Right atrium auricular region (tissue), 2 donors: ENCODE measurements at places on chromosomes 5 and 9. TPM values are rescaled to one million over a fixed set of nuclear protein-coding genes. Genes with fewer than 3 reads are reported as not detected.

Gene FAM221B
- not detected for total RNA-seq

GRCh38 chr9:123914517-123915196 is 15.3 kb downstream of the DENND1A start:
- no peak for DNase-seq

Gene CDKN2B
- 2.5 TPM for total RNA-seq

- no peak for DNase-seq
Observed at GRCh38 chr5:112412346-112412745, 6.7 kb downstream of the EPB41L4A start.

Gene LCN9
- not detected for total RNA-seq

DNA sequence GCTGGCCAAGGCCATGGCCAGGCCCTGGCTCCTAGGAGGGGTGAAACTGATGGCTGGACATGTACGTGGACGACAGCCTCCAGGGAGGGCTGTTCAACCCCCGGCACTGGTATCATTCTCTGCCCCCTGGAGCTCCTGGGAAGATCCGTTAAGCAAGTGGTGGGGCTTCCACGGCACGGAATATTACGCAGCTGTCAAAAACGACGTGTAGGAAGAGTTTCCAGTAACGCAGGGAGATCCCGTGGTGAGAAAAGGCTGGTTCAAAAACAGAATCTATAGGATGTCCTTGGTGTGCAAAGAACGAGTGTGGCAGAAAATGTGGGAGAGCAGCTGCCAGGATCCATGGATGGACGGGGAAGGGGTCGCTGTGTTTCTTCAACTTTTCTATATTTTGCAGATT is 36.3 kb upstream of the TMEM250 start:
- no peak for DNase-seq

Gene PCAT7
- total RNA-seq = not detected

Gene BARHL1
- not detected for total RNA-seq

GRCh38 chr5:96049398-96050272 is 88.0 kb upstream of the ELL2 start:
- DNase-seq = no peak

DNA sequence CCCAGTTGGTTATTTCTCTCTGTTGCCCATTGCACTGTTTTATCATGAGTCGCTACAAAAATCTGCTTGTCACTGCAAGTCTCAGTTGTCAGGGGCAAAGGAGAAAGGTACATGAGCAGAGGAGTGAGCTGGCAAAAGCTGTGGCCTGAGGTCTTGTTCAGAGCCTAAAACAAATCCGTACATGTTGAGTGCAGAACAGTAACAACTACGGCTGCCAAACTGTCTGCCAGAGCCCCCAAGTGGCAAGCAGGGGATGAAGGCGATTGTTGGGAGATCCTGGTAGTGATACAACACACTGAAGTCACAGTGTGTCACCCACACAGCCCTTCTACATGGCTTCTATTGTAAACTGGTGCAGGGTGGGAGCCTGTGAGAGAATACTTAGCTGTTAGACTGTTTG is 50.9 kb downstream of the BRINP1 start:
- DNase-seq = no peak

Gene GDNF
- 0.31 TPM for total RNA-seq

GRCh38 chr5:82360022-82360421 is 81.9 kb upstream of the RPS23 start:
- no peak for DNase-seq

- no peak for DNase-seq
Observed at GRCh38 chr5:10836986-10837385, 76.0 kb upstream of the DAP start.

DNA sequence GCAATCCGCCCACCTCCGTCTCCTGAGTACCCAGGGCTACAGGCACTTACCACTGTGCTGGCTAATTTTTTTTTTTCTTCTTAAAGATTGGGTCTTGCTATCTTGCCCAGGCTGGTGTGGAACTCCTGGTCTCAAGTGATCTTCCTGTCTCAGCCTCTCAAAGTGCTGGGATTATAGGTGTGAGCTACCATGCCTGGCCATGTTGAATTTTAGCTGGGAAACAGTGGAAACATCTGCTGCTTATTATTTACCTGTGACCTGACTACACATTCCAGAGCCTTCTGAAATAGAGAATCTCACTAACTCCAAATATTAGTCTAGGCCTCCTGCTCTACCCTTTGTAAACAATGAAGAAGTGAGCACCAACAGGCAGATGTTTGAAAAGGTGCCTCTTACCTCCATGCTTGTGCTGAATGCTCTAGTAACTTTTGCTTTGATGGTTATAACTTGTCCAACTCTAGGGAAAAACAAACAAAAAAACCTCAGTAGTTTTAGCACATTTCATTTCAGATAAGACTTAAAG is 22.5 kb downstream of the ACOT12 start:
- DNase-seq = no peak

DNA sequence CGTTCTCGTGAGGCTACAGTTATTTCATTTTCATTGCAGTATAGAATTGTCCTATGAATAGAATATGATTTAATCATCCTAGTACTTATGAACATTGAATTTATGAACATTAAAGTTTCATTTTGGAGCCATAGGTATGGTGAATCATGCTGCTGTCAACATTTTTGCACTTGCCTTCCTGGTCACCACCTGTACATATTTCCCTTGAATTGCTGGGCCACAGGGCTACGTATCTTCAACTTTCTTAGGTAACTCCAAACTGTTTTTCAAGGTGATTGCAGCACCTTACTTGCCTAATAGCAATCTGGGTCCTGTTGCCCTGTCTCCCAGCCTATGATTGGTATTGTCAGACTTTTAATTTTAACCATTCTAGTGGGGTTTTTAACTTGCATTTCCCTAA is 6.5 kb upstream of the RNF145 start:
- no peak for DNase-seq

GRCh38 chr9:83471241-83471640 is 67.0 kb downstream of the FRMD3 start:
- no peak for DNase-seq

GRCh38 chr5:42887575-42887974 is 75.9 kb upstream of the SELENOP start:
- no peak for DNase-seq

Gene ZBED3
- 4.3 TPM for total RNA-seq

DNA sequence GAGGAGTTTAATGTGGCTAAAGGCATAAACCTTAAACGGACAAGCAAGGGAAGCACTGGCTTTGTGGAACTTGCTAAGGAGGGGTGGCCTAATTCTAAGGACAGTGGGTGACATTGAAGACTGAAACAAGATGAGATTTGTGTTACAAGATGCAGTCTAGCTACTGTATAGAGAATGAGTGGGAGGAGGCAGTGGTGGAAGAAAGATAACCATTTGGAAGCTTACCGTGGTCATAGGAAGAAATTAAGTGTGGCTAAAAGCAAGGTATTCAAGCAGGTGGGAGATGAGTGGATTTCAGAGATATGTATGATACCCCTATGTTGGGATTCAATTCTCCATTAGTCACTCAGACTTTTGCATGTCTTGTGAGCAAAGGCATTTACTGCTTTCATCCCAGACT is 4.6 kb downstream of the PAM start:
- no peak for DNase-seq

DNA sequence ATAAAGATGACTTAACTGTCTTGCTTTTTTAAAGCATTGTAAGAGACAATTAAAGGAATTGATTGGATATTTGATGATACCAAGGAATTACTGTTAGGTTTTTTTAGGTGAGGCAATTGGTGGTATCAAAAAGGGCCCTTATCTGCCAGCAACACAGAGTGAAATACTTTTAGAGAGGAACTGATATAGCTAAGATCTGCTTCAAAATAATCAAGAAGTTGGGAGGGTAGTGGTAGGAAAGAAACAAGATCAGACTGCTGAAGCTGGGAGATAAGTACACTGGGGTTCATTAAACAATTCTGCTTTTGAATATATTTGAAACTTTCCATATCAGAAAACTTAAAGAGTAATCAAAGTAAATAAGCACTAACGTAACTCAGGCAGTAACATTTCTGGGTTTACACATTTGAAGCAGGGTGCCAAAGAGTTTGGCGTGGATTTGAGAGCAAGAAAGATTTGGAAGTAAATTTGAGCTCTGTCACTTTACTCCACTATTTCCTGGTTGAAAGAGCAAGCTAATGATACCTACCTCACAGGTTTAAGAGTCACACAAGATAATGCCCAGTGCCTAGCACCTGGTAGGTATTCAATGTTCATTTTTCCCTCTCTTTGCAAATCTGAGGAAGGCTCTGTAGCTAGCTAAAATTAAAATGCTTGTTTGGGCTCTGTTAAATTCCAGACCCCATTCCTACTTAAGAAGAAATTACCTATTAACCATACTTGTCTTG is 6.9 kb downstream of the ERMP1 start:
- DNase-seq = no peak

GRCh38 chr5:167029488-167029887 is 1262.0 kb upstream of the WWC1 start:
- DNase-seq = no peak

Gene TLX3
- total RNA-seq = not detected

DNA sequence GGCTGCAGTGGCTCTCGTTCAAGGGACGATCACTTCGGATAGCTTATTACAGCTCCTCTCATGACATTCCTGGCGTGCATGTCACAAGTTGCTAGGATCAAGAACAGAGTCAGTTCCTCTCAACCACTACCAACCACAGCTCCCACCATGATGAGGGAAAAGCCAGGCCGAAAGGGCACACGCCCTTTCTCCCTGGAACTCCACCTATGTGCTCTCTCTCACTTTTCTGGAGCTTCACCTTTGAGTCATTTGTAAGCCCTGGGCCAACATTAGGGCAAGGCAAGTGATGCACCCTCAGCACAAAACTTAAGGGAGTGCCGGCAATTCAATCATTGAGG is 1.6 kb downstream of the SPACA9 start:
- DNase-seq = no peak

- no peak for DNase-seq
Observed at GRCh38 chr9:110447476-110447875, 109.8 kb upstream of the TXNDC8 start.

Gene RFESD
- total RNA-seq = 1.9 TPM

DNA sequence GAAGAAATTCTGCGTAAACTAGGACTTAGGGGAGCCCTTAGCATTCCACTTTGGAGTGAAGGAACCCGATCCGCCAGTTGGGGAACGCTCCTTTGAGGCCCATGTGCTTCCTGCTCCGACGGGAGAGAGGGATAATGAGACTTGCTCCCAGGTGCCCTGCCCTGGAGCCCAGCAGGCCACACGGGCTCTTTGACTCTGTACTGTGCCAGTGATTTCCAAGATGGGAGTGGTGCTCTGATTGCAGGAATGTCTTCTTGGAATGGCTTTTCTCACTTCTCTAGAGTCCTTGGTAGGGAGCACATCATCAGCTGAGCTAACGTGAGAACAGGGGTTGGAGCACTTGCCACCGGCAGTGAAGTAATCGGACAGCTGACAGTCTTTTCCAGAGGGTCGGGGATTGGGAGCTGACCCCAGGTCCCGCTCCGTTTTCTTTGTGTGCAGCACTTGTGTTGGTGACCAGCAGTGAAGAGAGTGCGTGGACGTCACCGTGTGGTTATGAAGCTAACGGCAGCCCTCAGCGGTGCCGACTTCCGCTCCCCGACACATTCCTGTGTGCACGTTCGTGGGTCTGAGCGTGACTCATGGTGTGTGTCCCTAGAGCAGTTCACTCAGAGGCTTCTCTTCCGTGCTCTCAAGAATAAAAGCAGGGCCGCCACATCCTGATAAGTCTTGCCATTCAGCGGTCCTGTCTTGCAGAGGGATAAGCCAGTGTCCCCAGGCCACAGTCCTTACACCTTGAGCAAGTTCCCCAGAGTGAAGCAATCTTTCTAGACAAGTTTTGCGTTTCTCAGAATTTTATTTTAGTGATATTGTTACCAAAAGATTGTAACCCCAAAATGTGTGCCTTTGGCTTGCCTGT is 25.6 kb downstream of the ABL1 start:
- peak; percentile 98 for DNase-seq

DNA sequence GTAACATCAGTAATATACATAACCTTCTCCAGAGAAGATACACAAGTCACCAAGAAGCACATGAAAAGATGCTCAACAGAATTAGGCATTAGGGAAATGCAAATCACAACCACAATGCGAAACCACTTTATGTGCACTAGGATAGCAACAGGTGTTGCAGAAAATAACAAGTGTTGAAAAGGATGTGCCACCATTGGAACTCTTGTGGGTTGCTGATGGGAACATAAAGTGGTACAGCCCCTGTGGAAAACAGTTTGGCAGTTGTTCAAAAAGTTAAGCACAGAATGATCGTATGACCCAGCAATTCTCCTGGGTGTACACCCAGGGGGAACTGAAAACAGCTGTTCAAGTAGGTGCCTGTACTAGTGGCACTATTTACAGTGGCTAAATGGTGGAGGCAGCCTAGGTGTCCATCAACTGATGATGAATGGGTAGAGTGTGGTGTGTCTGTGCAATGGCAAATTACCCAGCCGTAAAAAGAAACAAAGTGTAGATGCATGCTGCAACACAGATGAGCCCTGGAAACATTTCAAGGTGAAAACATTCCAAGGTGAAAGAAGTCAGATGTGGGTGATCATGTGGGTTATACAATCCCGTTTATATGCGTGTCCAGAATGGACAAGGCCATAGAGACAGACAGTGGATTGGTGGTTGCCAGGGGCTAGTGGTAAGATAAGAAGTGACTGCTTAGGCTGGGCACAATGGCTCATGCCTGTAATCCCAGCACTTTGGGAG is 27.2 kb downstream of the CCDC69 start:
- DNase-seq = peak; percentile 52

Gene PKD2L2
- not detected for total RNA-seq

DNA sequence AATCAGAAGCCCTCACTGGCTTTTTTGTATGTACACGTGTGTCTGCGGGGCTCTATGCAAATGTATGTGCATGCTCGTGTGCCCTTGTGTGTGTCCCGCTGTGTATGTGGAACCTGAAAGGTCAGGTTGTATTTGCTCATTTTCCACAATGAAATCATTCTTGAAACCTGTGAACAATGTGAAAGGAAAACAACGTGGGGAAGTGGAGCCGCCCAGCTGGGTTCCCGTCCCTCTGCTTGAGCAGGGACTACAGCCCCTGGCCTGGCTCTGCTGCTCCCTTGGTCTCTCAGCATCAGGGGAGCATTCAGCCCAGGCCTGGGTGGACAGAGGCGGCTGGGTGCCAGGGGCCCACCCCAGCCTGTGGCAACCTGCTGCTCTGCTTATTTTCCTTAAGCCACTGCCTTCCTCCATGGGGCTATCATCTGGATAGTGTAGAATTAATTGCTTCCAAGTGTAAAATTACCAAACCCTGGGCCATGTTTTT is 3.0 kb downstream of the ECSCR start:
- no peak for DNase-seq

Gene PCDHGC5
- total RNA-seq = 1.7 TPM

Gene HK3
- total RNA-seq = 0.85 TPM

DNA sequence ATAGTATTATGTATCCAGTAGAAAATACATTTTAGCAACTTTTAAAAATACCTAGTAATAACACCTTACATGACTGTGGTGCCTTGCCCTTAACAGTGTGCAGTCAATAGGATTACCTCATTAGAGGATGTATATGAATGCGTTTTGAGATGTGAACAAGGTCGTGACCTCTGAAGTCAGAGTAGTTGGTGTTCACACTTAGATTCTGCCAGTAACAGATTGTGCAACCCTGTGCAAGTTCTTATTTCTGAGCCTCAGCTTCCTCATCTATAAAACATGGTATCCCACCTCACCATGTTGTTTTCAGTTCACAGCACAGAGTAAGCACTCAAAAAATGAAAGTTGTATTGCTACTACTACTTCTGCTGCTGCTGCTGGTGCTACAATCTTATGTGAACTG is 347.3 kb downstream of the KDM4C start:
- DNase-seq = no peak

GRCh38 chr5:39755986-39756385 is 331.2 kb upstream of the DAB2 start:
- no peak for DNase-seq

Gene SH3TC2
- 4.7 TPM for total RNA-seq

GRCh38 chr9:120434532-120434931 is 145.4 kb downstream of the CDK5RAP2 start:
- DNase-seq = peak; percentile 79
